ENCODE measurements at places on chromosomes 7 and 10.

GRCh38 chr10:112966194-112966855 lies 16.3 kb downstream of the TCF7L2 start:
- DNase-seq: no peak

GRCh38 chr10:128316121-128316726 lies 190.0 kb upstream of the MKI67 start:
- DNase-seq: no peak

GRCh38 chr7:47779341-47779771 lies 168.9 kb downstream of the PKD1L1 start:
- DNase-seq: no peak

- DNase-seq: no peak
These were observed 38.8 kb upstream of the EN2 start for GRCh38 chr7:155418941-155419755.

DNA sequence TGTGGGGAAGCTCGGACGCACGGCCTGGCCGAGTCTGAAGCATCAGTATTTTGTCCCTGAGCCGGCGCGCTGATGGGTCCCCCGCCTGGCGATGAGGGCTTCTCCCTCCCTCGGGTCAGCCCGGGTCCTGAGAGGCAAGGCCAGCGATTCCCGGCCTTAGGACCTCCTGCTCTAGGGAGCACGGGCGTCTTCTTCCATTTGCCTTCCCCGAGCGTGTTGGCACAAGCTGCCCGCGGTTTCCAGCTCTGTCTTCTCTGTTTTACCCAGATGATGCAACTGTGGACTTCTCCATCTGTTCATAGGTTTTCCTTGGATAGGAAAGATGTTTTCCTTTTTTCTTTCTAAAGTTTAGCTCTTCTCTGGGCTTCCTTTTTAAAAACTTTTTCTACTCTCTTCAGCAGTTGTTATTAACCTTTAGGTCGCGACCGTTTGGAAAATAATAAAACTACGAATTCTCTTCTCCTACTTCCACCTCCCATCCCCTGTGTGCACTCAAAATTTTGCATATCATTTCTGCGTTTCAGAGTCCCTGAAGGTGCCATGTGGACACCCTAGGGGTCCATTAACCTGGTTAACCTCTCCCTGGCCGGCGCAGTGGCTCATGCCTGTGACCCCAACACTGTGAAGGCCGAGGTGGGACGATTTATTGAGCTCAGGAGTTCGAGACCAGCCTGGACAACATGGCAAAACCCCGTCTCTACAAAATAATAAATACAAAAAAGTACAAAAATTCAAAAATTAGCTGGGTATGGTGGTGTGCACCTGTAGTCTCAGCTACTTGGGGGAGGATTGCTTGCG lies 1.4 kb upstream of the SLC25A28 start:
- DNase-seq: no peak

- DNase-seq: no peak
These were observed 70.5 kb upstream of the SP4 start for GRCh38 chr7:21357151-21358097.

All from AG04449 (cell line).